ENCODE measurements at places on chromosomes 12 and 14.

DNA sequence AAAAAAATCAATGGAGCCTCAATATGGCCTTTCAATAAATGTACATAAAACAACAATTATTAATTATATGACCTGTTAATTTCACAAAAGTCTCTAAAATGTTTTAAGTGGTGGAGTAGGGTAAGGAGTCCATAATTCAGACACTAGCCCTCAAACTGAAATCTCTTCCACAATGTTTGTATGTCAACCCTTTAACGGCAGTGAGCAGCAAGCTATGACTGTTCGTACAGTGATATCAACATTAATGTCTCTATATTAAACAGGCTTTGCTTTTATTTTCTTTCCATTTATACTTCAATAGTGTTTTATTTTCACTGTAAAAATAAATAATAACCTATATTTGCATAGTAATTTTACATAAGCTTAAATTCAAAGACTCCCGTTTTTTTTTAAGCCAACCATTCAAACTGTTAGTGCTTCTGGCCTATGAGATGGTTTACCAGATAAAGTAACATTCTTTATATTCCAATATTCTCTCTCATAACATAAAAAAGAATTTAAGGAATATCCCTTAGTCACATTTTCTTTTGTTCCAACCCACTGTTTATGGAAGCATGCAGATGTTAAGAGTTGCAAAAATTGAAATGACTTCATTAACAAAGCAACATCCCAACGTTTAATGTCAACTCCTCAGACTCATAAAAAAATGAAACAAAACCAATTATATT lies 2.3 kb downstream of the CDK17 start:
- DNase-seq = no peak

- no peak for DNase-seq
These were observed 715 bp upstream of the RAP1B start for GRCh38 chr12:68609998-68610369.

GRCh38 chr12:74915718-74916117 lies 293.9 kb downstream of the KCNC2 start:
- no peak for DNase-seq

GRCh38 chr14:90677484-90678050 lies 138.7 kb downstream of the TTC7B start:
- DNase-seq = no peak

DNA sequence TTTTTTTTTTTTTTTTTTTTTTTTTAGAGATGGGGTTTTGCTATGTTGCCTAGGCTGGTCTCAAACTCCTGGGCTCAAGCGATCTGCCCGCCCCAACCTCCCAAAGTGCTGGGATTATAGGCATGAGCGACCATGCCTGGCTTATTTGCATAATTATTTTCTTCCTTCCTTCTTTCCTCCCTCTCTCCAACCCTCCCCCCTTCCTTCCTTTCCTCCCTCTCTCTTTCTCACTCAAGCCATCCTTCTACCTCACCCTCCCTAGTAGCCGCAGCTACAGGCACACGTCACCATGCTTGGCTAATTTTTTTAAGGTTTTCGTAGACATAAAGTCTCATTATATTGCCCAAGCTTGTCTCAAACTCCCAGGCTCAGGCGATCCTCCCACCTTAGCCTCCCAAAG lies 83.8 kb downstream of the PEBP1 start:
- no peak for DNase-seq

- no peak for DNase-seq
These were observed 8.4 kb downstream of the HOXC8 start for GRCh38 chr12:54017027-54017788.

- no peak for DNase-seq
These were observed 80.6 kb upstream of the ETV6 start for GRCh38 chr12:11568762-11569478.

GRCh38 chr14:65961004-65961403 lies 525.2 kb upstream of the CCDC196 start:
- no peak for DNase-seq
